H54 (cell line): ENCODE measurements at places on chromosomes 11 and 22.

GRCh38 chr11:65432686-65433582 is 10.3 kb downstream of the NEAT1 start:
- DNase-seq, result no peak

DNA sequence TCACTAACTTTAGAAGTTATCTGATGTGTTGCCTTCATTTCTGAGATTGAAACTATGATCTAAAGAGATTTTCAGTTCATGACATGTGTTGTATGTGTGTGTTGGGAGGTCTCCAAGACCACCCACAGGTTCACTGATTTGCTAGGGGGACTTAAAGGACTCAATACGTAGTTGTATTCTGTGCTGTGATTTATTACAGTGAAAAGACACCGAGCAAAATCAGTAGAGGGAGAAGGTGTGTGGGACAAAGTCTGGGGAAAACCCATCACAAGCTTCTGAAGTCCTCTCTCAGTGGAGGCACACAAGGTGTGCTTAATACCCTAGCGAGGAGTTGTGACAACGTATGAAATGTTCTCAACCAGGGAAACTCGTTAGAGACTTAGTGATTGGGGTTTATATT is 35.6 kb downstream of the RNF169 start:
- no peak for DNase-seq

DNA sequence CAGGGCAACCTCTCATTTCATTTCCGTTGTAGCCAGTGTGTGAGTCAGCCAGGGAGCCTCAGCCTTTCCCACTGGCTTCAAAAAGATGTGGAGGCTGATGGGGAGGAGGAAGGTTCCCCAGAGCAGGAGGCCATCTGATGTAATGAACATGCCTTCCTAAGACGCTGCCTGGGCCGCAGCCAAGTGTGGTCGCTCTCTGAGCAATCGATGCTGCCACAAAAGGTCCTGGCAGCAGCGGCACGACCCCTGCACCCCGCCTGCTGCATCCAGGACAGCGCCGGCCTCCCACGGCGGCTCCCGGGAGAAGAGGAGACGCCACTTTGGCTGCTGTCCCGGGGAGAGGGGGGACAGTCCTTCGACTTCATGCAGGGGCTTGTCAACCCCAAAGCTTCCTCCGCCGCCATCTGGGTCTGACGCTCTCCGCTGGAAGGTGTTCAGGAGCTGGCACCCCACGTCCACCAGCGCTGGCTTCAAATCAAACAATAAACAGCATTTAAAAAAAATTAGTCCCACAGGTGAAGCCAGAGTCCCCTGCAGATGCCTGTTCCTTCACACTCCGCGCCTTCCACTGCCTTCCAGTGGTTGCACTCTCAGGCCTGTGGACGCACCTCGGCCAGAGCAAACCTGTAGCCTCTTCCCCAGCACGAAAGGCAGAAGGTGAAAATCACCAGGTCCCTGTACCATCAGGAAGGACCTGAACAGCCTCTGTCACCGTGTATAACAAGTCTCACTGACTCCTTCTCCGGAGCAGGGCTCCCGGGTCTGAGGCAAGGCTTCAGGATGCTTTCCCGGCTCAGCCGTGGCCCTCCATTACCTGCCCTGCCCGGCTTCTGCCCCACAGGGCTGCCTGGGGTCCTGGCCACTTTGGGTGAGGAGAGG is 930.7 kb downstream of the BRD1 start:
- DNase-seq, result no peak

- DNase-seq, result no peak
Measured at GRCh38 chr11:126993599-126993998, 7.0 kb downstream of the KIRREL3 start.

DNA sequence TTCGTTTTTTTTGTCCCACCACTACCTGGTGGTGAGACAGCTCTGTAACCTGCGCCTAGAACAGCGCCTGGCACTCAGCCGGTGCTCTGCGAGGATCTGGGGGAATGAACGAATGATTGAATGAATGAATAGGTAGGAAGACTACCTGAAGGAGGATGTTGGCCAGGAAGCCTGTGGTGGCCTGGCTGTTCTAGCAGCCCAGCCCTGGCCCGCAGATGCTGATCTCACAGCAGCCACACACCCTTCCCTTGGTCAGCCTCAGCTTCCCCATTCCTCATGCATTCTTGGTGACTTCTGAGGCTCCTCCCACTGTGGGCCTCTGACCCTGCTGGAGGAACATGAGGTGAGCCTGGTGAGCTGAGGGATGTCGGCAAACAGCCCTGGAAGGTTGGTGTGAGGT is 3.7 kb downstream of the TRPM5 start:
- DNase-seq, result no peak

- DNase-seq, result no peak
Measured at GRCh38 chr11:114586797-114587196, 8.8 kb downstream of the NXPE4 start.

GRCh38 chr11:68216171-68216938 is 3.3 kb upstream of the KMT5B start:
- DNase-seq, result no peak

DNA sequence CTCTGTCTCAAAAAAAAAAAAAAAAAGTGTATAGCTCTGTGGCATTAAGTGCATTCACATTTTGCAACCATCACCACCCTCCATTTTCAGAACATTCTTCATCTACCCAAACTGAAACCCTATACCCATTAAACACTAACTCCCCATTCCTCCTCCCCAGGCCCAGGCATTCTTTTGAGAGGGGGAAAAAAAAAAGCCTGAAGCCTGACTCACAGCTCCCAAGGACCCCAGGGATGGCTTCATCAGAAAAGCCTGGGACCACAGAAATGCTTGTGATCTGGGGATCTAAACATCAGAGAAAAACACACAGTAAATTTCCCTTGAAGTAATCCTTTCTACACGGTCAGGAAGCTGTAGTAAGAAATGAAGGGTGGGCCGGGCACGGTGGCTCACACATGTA is 10.7 kb upstream of the GTSE1 start:
- DNase-seq, result no peak

DNA sequence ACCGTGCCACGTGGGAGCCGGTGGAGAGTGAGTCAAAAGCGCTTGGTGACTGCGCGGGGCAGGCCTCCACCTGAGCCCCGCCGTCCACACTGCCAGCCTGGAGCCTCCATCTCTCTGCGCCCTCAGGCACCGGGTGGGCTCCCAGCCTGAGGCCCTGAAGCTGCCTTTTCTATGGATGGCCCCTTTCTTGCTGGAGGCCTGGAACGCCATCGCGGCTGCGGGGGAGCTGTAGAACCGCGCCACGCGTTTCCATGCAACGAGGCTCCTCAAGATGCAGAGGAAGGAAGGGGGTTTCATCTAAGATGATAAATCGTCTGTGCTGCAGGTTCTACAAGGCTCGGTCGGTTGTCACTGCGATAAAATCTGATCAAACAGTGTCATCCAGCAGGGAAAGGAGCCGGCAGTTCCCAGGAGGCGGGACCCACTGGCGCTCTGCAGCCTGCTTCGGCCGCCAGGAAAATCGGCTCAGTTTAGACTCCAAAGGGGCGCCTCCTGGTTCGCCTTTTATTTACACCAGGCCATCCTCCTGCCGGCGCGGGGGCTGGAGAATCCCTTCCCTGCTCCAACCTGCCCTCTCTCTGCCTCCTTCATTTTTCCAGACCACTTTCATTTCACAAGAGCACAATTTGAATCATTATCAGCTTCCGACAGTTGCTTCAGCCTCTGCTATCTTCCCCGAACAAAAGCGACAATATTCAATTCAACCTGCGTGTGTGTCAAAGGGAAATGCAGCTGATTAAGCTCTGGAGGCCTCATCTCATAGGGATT is 624.4 kb downstream of the BRD1 start:
- DNase-seq, result no peak
